ENCODE measurements at places on chromosomes 2 and 18.

DNA sequence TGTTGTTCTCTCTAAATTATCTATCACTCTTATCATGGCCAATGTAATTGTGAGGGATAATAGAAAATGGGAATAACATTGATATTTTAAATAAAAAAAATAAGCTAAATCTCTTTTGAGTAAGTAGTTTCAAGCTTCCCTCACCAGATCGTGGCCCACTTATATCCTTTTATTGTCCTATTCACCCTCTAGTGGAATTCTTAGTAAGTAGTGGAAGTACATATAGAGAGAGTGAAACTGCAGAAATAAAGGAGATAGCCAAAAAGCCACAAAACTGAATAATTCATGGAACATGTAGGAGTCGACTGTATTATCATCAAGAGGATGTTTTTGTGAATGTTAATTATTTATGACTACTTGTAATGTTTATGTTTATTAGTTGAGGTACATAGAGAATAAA is 66.1 kb upstream of the DTNA start:
- no peak for DNase-seq

GRCh38 chr18:13517369-13517768 is 209.0 kb downstream of the FAM210A start:
- no peak for DNase-seq

DNA sequence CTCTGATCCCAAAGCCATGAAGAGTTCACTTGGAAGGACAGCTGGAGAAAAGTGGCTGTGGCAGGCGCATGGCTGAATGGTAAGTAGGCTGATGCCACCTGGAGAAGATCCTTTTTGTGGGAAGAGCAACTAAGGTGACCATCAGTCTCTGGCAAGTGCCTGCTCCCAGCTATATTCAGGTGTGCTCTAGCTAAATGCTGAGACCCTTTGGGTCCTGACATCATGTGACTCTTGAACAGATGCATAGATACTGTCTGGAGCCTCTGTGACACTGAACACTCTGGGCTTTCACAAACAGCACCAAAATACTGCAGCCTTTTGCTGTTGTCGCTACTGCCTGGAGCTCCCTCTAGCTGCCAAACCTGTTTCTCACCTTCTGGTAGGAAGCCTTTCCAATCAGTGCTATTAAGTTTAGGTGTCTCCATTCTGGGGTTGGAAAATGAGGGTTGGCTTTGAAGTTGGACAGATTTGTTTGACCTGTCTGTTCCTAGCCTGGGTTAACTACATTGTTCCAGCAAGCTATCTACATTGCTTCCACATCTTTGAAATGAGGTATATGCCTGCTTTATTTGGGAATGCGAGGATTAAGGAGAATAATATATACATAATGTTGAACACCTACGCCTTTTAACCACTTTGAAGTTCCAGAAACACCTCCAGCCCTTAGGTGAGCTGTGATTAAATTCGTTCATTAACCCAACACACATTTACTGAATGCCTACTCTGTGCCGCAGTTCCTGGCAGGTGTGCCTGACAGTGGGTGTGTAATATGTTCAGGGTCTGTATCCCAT is 3.1 kb downstream of the EGR4 start:
- no peak for DNase-seq

DNA sequence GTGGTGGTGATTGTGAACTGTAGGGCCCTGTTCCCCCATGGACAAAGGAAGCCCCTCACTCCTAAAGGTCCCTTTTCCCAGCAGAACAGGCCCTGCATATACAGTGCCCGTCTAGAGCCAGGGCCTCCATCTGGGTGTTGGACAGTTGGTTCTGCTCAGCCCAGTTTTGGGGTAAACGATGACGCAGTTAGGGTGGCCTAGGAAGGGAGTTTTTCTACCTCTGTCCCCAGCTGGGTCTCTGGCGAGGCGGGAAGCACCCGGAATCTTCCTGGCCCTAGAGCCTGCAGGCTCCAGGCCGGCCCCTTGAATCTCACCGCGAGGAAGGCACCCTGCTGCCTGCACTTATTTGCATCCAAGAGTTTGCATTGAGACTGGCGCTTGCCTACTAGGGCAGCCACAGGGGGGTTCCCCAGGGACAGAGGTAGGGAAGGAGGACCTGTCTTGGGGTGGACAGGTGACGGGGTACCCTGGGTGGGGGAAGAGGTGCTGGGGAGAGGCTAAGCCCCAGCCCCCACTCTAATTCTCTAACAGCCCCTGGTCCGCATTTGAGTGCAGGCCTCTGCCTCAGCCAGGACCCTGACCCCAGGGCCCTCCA is 529 bp upstream of the MTA3 start:
- DNase-seq = no peak

GRCh38 chr2:42673989-42674579 is 89.9 kb downstream of the OXER1 start:
- no peak for DNase-seq

DNA sequence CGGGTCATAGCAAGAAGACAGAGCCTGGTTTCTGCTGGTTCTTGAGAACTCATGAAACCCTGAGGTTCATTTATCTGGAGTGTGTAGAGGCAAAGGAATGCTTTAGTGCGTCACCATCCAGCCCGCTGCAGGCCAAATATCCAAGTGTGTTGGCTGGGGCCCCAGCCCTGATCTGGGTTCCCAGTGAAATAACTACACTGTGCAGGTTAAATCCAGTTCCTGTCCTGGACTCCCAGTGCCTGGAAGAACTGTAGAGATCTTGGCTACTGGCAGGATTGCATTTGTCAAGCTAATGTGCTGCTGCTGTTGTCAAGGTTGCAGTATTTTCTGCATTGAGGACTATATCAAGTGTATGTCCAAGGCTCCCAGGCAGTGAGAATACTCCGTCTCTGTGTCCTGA is 89.9 kb downstream of the MAPK4 start:
- no peak for DNase-seq

DNA sequence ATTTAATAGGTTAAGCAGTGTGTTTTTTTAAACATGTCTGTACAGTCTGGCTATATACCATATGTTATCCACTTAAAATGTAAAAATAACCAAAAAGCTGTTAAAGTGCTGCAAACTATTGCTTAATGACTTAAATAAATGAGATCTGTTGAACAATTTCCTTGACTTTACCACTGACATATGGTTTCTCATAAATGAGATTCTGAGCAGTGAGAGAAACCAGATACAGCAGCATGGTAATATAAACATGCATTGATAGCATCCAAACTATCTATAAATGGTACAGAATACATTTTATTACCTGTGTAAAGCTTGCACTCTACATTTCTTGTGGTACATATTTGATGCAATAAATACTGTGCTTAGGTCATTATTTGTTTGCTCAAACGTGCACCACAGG is 36.3 kb upstream of the TTC21B start:
- DNase-seq = no peak

- DNase-seq = no peak
These were observed 88.2 kb downstream of the ZNF532 start for GRCh38 chr18:58952858-58953257.

DNA sequence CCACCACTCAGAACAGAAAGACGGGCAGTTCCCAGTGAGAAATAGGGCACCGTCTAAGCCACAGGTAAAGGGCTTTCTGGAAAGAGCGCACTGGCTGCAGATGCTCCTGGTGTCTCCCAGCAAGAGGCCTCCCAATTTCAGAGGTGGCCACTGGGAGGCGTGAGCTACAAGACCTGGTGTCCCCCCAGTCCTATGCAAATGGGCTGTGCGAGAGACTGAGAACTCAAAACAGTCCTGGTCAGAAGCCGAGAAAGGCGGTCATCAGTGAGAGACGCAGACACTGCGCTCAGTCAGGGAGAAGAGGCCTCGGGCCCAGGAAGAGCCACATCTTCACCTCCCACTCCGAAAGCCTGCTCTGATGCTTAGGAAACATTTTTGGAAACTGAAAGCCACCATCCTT is 179.5 kb downstream of the EIPR1 start:
- no peak for DNase-seq
